Right renal cortex interstitium (tissue), 3 donors: ENCODE measurements at places on chromosomes 7 and 10. TPM values are rescaled to one million over a fixed set of nuclear protein-coding genes. Genes with fewer than 3 reads are reported as not detected.

DNA sequence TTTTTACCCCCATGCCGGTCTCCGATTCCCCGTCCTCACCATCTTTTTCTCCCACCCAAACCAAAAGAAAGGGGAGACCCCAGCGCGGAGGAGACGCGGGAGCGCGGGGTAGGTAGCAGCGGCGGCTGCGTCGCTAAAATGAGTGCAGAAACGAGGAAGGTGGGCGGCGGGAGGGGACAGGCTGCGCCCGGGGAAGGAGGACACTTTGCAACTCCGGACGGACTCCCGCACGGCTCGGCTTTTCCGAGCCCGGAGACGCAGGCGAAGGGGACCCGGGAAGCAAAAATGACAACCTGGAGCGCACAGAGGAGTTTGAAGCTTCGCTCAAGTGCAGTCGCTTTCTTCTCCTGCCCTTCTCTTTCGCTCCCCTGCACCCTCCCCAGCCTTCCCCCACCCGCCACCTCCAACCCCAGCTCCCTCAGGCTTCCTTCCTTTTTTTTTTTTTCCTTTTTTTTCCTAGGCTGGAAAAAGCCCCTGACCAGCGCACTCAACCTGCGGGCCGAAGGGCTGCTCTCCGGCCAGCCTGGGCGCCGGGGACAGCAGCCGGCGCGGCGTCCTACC, 453 bp downstream of the SFMBT2 start:
- DNase-seq, result no peak

- DNase-seq, result no peak
These were observed 26.9 kb downstream of the VPS41 start for GRCh38 chr7:38881947-38882684.

The NEUROG3 gene
- not detected for polyA plus RNA-seq

- DNase-seq, result no peak
These were observed 119.7 kb downstream of the ARID5B start for GRCh38 chr10:62021128-62021665.

DNA sequence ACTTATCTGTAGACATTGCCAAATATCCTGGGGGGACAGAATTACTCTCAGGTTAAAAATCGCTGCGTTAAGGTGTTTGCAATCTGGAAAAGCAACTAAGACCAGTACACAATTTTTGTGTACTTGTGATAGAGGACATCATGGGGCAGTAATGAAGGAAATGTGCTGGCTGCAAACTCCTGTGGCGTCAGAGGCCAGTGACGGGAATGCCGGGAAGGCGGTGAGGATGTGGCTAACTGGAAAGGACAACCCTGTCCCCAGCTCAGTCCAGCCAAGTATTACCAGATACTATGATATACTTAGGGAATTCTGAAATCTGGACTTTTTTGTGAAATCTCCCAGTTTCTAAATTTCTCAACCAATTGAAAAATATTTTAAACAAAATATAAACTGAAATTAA, 103.1 kb upstream of the NANOS1 start:
- no peak for DNase-seq

DNA sequence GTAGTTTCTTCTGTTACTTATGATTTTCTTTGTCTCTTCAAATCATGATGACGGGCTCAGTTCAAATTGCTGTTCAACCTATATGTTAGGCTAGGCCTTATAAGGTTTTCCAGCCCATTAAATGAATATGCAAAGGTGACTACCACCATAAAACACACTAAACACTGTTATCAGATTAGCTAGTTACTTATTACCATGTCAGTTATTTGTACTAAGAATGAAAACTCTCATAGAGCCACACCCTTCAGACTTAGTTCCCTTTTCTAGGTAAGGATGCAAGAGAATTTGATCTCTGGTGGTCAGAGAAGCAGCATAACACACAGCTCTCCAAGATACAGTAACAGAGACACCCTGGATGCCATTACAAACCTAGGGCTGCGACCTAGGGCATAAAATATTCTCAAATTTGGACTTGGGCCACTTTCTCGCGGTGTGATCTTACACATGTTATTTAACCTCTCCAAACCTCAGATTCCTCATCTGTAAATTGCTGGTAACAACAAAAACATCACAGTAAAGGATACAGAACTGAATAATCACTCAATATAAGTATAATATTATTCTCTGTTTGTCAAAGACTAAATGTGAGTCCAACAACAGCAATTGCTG, 35.6 kb downstream of the ANKMY2 start:
- DNase-seq, result no peak

DNA sequence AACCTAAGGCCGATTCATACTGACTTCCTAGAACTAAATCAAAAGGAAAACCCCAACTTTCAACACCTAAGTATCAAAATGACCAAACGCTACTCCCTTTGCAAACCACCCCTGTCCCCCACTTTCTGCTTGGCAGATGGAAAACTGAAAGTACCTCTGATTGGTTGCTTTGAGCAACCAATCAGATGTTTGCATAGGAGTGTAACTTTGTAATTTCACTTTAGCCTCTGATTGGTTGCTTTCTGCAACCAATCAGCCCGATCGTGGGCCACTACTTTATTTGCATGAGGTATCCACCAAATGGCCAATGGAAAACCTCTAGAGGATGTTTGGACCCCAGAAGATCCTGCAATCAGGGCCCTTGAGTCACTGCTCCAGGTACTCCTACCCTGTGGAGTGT, 12.3 kb upstream of the SNX10 start:
- DNase-seq, result no peak

GRCh38 chr10:34018784-34019183, 684.3 kb upstream of the NRP1 start:
- no peak for DNase-seq

The NKX1-2 gene
- polyA plus RNA-seq, result not detected

GRCh38 chr10:88759366-88760101, at the start of gene LIPN:
LIPN (plus strand) TSS chr10:88760020; CDS start chr10:88761406, 1,386 bp downstream.
- no peak for DNase-seq

GRCh38 chr7:46705386-46706255, 784.5 kb upstream of the IGFBP3 start:
- no peak for DNase-seq

DNA sequence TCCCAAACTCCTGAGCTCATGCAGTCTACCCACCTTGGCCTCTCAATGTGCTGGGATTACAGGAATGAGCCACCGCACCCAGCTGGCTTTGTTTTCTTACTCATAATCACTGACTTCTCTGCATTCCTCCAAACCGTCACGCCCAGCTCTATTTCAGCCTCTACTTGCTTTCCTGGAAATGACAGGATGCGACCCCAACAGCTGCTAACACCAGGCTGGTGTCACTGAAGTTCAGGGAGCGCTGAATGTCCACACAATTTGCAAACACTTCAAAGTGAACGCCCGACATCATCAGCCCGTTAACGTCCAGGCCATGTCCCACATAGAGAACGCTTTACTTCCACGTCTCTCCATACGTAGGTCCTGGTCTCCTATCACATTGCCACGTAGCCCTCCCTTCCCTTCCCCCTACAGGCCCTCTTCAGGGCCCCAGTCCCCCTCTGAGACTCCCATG, 12.8 kb upstream of the PROSER2 start:
- no peak for DNase-seq

GRCh38 chr10:84254552-84255478, 10.0 kb downstream of the RGR start:
- no peak for DNase-seq

DNA sequence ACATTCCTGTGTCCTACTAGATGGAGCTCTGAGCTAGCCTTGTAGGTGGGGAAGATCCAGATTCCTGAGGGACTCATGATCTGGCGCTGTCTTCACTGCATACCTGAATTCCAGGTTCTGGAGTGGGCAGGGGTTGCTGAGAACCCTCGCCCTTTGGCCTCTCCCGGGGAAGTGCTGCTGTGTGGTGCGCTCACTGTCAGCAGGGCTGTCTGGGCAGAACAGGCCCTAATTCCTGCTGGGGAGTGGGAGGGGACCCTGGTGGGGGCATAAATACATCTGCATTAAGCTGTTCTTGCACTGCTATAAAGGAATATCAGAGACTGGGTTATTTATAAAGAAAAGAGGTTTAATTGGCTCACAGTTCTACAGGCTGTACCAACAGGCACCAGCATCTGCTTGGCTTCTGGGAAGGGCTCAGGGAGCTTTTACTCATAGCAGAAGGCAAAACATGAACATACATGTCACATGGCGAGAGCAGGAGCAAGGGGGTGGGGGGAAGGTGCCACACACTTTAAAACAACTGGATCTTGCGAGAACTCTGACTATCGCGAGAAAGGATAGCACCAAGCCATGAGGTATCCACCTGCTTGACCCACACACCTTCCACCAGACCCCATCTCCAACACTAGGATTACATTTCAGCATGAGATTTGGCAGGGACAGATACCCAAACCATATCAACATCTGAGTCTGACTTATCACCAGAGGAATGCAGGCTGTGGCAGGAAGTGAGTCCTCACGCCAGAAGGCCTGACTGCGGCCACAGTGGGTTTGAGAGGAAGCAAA, 115.0 kb downstream of the ADCY1 start:
- no peak for DNase-seq

The AKR1C4 gene
- not detected for polyA plus RNA-seq

- DNase-seq, result no peak
These were observed 44.8 kb downstream of the CLEC2L start for GRCh38 chr7:139568346-139568675.

DNA sequence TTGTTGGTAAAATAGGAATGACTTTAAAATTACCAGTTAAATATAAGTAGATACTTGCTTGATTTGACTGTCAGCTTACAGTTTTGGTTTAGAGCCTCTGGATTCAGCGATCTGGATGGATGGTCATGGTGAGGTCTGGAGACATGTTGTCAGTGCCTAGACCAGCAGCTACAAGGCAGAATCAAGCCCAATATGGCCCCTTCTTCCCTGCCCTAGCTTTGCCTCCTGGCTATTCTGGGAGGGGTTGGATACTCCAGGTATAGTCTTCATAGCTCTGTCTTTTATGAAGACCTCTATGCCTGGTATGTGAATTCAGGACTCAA, 166.5 kb upstream of the VIPR2 start:
- no peak for DNase-seq

DNA sequence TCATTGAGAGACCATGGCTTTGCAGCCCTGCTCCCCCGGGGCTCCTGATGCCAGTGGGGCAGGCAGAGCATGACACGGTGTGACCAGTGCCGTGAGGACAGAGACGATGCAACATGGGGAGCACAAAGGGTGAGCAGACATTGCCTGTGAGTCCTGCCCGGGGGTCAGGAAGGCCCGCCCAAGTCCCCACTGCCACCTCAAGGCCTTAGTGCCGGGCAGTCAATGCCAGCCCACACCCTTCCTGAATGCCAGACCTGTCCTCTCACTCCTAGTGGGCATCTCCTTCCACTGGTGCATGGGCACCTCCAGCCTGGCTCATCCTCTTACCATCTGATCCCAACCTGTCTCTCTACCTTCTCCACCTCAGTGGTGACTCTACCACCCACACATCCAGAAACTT, 157.9 kb upstream of the ZMIZ1 start:
- DNase-seq, result no peak

The HPS1 gene
- polyA plus RNA-seq, result 29.4 TPM

DNA sequence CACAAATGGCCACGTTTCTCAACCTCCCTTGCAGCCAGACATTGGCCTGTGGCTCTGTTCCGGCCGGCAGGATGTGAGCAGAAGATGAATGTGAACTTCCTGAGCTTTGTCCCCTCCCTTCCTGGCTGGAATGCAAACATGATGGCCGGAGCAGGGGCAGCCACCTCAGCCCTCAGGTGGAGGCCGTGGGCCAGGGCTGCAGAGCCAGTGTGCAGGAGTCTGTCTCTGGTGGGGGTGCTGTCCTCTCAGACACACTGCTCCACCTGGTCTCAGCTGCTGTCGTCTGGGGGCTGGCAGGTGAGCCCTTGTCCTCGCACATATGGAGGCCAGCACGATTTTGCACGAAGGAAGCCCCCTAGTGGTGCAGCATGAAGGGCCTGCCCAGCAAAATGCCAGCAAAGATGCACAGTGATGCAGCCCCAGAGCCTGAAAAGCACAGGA, 25.3 kb upstream of the PWWP2B start:
- DNase-seq, result no peak

The CD36 gene
- 32.0 TPM for polyA plus RNA-seq

- DNase-seq, result no peak
These were observed 1055.4 kb upstream of the AUTS2 start for GRCh38 chr7:68542831-68543230.

The CUX1 gene
- 98.5 TPM for polyA plus RNA-seq

- no peak for DNase-seq
These were observed 1.2 kb upstream of the PFKFB3 start for GRCh38 chr10:6201516-6201975.

DNA sequence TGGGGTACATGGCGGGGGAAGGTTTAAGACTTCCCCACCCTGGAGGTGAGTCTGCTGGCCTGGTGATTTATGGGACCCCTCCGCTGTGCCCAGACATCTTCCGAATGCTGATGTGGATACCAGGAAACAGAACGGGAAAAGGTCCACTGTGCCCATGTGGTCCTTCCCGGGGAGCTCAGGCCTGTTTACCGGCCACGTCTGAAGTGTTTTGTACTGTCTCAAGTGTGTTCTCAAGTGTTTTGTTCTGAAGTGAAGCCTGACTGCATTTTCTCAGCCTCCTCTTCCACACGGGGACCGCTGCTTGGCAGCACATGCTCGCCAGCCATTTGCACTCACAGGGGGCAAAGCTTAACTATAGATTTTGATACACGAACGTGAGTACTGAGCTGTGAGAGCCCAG, 127.2 kb downstream of the TEX36 start:
- no peak for DNase-seq

The PILRA gene
- 3.4 TPM for polyA plus RNA-seq

- DNase-seq, result no peak
These were observed 52.3 kb upstream of the PRR15 start for GRCh38 chr7:29511337-29511736.

The ASB4 gene
- polyA plus RNA-seq, result 0.24 TPM

GRCh38 chr10:36670621-36671402, 454.6 kb upstream of the ANKRD30A start:
- no peak for DNase-seq

DNA sequence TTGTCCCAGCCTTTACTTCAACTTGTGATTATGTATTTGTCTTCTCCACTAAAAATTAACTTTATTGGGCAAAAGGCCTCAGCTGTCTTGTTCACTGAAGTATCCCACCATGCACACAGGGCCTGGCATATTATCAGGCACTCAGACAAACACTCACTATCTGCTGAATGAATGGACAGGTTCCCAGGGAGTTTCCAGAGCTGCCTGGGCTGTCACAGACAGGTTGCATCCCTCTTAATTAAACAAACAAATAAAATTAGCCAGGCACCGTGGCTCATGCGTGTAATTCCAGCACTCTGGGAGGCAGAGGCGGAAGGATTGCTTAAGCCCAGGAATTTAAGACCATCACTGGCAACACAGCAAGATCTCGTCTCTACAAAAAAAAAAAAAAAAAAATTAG, 1.5 kb upstream of the TSPAN14 start:
- no peak for DNase-seq

The SMKR1 gene
- polyA plus RNA-seq, result 2.9 TPM

GRCh38 chr10:98431016-98431415, 15.7 kb downstream of the HPS1 start:
- DNase-seq, result no peak
